ENCODE measurements at places on chromosomes 12 and 14.

- no peak for DNase-seq
Observed at GRCh38 chr14:32006263-32007110, 70.6 kb upstream of the ARHGAP5 start.

GRCh38 chr12:109153821-109154441 is 37.5 kb downstream of the ACACB start:
- DNase-seq = no peak

DNA sequence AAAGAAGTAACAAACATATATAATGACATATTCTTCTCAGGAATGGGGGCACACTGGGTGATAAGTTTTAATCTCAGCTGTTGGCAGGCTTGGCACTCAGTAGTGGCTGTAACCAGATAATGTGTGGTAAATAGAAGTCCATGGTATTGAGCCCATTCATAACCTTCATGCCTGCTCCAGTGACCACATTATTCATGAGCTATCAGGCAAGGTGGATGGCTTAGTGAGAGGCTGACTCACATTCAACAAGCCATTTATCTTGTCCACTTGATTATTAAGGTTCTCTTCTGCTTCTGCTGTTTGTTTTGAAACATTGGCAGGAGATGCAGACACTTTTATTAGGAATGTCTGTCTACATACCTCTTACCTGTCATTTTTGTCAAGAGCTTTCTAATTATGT is 950.4 kb upstream of the LRFN5 start:
- no peak for DNase-seq

DNA sequence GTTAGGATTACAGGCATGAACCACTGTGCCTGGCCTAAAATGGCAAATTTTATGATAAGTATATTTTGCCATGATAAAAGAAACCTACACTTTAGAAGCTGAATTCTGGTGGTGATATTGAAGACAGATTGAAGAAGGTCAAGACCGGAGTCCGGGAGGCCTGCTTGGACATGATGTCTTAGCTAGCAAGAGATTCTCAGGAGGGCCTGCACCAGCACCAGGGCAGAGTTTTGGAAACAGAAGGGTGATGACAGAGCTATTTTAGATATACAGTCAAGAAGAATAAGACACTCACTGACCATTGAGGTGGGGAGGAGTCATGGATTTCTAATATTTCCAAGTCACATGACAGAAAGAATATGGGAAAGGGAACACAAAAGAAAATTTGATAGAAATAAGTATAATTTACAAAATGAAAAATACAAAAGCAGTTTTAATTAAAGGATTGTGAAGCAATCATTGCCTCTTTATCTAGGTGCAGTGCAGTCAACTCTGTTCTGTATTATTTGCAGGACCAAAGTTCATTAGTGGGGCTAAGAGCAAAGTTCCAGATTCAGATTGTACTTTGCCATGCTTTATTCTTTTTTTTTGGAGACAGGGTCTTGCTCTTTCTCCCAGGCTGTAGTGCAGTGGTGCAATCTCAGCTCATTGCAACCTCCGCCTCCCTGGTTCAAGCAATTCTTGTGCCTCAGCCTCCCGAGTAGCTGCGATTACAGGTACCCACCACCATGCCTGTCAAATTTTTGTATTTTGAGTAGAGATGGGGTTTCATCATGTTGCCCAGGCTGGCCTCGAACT is 9.3 kb upstream of the PPP4R3A start:
- no peak for DNase-seq

- DNase-seq = no peak
Observed at GRCh38 chr14:54686219-54686870, 119.4 kb downstream of the SAMD4A start.

GRCh38 chr12:50106907-50107306 is 3.1 kb downstream of the GPD1 start:
- DNase-seq = no peak

GRCh38 chr12:24901576-24902461 is 47.1 kb downstream of the BCAT1 start:
- DNase-seq = no peak

GRCh38 chr12:68760806-68761441 is 14.9 kb downstream of the SLC35E3 start:
- no peak for DNase-seq

DNA sequence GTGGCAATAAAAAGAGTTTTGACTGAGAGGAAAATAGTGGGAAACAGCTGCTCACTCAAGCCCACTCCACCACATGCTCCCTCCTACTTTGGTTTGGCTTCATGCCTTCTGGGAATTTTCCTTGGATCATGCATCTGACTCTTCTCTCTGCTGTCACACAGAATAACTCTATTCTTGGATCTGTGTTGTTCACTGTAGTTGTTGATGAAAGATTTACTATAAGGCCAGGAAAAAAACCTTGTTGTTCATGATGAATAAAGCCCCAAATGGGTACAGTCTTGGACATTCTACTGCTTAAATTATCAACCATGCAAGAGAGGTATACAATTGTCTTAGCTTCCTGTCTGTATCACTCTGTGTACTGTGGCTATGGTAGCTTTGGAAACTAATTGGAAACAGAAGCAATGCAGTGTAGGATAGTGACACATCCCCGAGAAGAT is 70.5 kb downstream of the TMX1 start:
- DNase-seq = no peak

DNA sequence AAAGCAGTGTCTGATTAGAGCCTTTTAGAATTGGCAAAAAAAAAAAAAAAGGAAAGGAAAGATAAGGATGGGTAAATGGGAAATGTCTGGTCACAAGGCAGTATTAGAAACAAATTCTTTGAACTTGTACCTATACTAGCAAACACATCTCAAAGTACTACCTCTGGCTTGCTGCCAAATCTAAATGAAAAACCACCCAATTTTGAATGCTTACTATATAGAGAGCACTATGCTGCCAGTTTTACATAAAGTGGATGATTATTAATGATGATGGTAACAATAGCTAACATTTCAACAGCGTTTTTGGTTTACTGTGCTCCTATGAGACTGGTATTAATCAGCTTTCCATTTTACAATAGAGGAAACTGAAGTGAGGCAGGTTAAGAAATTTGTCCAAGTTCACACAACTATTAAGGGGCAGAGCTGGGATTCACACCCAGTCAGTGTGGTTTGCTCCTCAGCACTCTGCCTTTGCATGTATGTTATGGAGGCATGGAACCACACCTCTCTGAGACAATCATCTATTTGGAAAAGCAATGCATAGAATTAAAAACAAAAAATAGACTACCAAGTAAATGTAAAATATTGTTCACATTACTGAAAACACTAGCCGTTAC is 34.2 kb downstream of the ATP2B1 start:
- no peak for DNase-seq

DNA sequence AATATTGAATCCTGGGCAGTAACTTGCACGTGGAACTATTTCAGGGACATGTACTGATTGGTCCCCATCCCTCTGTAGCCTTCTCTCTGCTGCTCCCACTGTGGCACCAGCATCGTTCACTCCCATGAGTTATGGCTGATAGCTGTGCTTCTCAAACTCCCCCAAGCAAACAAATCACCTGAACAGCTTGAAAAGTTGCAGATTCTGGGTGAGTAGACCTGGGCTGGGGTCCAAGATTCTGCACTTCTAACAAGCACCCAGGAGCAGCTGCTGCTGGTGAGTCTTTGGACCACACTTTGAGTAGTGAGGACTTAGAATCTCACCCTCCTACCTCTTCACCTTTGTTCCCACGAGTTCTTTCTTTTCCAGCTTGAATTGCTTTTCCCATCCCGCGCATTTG is 49.4 kb upstream of the ZFP36L1 start:
- no peak for DNase-seq

- DNase-seq = no peak
Observed at GRCh38 chr12:123278101-123278627, 6.5 kb upstream of the CDK2AP1 start.

DNA sequence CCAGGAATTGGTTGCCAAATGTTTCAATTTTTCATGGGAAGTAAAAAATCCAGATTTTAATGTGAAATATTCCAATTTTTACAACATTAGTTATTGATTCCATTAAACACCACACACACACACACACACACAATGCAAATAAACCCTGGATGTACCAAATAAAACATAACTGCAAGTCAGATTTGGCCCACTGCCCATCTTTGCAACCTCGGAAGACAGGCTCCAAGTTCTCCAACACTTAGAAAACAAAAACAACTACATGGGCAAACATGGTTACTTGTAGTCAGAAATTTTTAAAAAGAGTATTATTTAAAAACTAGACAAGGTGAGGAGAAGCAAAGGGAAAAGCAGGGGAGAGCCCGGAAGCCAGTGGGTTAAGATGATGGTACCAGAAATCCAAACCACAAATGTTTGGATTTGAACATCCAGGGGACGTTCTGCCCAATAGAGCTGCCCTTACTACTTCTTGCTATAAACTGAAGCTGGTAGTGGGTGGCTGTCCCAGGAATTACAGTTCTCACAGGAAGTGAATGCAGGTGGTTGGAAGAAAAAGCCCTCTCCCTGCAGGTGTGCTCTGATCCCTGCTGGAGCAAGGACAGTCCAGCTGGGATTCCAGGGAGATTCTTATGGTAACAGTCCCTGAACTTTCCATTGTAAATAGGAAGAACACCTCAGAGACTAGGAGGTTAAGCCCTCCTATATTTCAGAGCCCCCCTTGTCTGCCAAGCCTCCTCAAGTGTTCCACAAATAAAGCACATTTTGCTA is 111.7 kb downstream of the SLC25A21 start:
- DNase-seq = no peak

DNA sequence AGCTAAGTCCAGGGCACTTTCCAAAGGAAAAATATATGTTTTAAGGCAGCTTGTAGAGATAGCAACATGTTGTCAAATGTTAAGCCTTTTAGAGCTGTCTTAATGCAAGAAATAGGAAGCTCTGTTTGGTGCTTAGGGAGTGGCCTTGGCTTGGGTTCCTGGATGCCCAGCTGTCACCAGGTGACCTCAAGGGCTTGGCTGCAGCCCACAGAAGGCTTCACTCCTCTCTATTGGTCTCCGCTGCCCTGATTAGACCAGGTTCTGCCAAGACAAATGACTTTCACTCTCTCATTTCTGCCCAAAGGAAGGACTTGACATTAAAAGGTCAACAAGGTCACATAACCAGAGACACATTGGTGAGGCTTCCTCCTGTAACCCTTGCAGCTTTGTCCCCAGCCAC is 76.8 kb downstream of the WSCD2 start:
- no peak for DNase-seq

GRCh38 chr14:93019970-93020369 is 95.8 kb downstream of the ITPK1 start:
- no peak for DNase-seq

- DNase-seq = no peak
Observed at GRCh38 chr14:96663076-96663475, 134.1 kb upstream of the VRK1 start.

DNA sequence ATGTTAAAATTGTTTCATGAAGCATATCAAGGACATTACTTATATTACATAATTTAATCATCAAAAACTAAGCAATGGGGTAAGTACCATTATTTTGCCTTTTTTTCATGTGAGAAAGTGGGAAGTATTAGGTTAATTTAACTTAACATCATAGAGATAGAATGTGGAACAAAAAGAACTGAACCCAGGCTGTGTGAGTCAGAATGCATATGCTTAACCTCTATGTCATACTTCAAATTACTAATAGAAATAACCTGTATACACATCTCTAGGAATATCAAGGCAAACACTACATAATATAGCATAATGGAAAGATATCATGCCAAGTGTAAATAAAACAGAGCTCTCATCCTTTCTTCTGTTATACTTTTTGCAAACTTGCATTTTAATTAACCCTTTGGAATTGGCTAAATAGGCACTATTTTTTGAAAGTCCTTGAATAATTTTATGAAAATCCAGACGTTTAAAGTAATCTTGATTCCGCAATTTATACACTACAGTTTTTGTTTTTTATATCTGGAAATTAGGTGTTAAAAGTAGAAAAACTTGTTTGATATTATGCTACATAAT is 777.7 kb downstream of the SLC6A15 start:
- DNase-seq = no peak

DNA sequence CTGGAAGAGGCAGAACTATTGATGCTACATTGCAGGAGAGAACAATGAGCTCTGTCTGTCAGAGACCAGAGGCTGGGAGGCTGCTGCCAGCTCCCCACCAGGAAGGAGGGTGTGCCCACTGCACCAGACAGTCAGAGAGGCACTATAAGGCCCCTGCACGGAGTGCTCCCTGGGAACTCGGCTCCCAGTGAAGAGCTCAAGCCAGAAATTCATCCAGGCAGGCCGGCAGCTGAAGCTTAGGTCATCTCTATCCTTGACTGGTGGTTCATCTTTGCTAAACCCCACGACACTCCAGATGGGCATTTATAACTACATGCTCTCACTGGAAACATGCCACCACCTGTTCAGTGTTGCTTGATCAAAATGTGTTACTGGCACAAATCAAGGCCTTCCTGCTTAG is 65.1 kb upstream of the GPATCH2L start:
- DNase-seq = no peak

DNA sequence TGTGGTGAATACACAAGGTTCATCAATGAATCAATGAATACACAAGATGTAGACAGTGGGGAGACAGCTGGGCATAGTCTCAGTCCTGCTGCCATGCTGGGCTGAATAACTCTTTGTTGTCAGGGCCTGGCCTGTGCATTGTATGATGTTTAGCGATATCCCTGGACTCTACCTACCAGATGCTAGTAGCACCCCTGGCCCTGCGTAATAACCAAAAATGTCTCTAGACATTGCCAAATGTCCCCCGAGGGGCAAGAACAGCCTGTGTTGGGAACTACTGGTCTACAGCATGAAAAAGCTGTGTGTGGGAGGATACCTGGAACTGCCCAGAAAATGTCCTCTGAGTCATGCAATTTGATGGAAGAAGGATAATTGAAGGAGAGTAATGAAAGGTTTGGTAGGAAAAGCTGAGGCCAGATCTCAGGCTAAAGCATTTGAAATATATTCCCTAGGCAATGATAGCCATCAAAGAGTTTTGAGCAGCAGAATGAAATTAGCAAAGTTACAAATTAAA is 128.2 kb downstream of the TMEM30B start:
- DNase-seq = no peak

DNA sequence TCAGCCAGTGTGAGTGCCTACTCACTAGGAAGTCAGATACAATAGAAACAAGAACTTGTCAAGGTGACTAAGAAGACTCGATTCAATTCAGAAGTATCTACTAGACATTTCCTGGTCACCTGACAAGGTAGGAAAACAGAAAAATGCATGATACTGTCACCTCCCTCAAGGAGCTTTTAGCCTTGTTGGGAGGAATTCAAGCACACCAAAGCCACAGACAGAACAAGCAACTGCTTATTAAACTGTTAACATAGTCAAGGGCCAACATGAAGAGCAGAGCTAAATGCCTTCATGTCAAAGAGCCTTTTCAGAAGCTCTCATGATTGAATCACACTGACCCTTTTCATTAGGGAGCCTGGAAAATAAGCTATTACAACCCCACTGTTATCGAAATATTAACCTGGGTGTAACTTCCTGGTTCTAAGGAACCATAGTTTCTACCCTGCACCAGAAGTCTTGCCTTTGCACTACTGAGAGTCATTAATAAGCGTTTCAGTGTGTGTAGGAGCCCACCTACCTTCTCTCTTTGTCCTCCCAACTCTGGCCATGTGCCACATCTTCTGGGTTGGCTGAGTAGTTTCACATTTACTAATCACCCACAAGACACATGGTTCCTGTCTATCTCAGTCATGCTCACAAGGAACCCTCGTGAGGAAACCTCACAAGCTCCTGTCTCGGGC is 31.0 kb upstream of the LGALS3 start:
- peak; percentile 45 for DNase-seq

GRCh38 chr12:106766393-106766826 is 8.1 kb upstream of the RIC8B start:
- DNase-seq = no peak

Measured in activated T-helper 9 cell treated with anti-CD3 and anti-CD28 coated beads, Interleukin-2, amount 50 U/mL, for 16 hours (primary cell).